Trophoblast cell (in vitro differentiated cells and primary cell): ENCODE measurements at places on chromosomes 2 and 18.

GRCh38 chr2:98608962-98609604 lies 694 bp downstream of the UNC50 start:
- peak; percentile 18 for DNase-seq

GRCh38 chr18:24934258-24934932 lies 417.6 kb downstream of the ZNF521 start:
- DNase-seq, result no peak

DNA sequence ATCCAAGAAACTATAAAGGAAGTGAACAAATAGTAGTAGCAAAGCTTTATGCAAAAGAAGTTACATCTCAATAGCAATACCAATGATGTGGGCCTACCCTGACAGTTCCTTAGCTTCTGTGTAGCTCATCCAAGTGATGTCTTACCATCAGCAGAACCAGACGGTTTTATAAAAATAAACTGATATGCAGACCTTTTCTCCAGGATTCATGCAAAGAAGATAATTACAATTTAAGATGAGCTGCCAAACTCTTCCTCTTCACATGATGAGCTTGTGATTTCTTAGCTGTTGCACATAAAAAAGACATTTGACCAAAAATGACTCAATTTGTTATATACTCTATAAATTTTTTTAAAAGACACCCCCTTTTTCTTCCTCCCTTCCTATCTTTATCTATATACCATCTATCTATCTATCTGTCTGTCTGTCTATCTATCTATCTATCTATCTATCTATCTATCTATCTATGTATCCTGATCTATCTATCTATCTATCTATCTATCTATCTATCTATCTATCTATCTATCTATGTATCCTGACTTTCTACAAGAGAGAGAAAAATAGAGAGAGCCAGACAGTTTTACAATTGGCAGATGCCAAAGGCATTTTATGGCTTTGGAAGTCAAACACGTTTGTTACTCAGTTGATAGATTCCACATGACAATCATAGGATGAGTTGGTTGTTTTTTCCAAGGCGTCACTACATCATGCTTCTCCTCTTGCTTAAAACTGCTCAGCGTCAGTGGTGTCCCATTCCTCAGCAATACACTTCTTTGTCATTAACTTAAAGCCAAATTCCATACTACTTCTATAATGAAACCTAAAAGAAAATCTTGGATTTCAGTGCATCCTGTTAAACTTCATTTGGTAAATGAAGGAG lies 65.9 kb upstream of the ACTR3 start:
- no peak for DNase-seq

GRCh38 chr2:69017835-69018234 lies 4.9 kb downstream of the ANTXR1 start:
- DNase-seq, result no peak

GRCh38 chr2:12709207-12709522 lies 7.6 kb upstream of the TRIB2 start:
- DNase-seq, result no peak

GRCh38 chr2:13006426-13006825 lies 289.7 kb downstream of the TRIB2 start:
- no peak for DNase-seq

- no peak for DNase-seq
Measured at GRCh38 chr2:236824836-236825235, 255.2 kb downstream of the ACKR3 start.

DNA sequence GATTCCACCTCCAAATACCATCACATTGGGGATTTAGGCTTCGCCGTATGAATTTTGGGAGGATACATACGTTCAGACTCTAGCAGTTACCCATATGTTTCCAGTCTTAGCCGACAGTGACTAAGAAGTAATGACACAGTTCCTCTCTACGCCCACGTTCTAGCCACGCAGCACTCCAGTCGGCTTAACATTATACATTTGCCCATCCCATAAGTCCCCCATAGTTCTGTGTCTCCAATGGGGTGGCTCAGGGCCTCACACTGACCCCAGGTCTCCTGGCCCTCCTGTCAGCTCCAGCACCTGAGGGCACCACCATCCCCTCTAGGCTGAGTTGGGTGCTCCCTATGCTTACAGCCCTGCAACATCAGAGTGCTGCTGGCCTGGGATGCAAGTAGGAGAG lies 18.4 kb upstream of the CNDP2 start:
- peak; percentile 8 for DNase-seq

DNA sequence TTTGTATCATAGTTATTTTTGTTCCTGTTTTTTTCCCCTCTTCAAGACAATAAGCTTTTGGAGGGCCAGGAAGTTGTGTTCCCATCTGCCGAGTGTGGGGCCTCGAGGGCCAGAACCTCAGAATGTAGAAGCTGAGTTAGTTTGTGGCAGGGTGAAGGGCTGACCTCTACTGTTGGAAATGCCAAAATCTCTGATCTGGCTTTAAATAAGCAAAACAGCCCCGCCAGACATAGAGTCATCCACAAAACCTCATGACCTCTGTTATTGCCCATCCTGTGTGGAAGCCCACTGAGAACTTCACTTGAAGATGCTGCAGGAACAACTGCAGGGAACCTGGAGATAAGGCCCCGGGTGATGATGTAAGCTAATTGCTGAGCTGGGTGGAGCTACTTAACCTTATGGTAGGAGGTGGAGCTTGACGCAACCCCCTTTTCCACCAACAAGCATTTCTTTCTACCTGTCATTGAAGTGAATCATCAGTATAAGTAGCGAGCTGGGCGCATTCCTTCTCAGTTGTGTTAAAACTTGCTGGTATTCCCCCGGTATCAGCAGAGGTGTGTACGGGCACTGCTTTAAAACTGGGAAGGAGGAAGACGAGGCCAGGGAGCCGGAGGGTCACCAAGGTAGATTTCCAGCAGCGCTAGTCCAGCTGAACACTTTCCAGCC lies 177.2 kb downstream of the NEDD4L start:
- DNase-seq, result peak; percentile 94

- DNase-seq, result no peak
Measured at GRCh38 chr2:104431701-104432121, 422.2 kb upstream of the POU3F3 start.

DNA sequence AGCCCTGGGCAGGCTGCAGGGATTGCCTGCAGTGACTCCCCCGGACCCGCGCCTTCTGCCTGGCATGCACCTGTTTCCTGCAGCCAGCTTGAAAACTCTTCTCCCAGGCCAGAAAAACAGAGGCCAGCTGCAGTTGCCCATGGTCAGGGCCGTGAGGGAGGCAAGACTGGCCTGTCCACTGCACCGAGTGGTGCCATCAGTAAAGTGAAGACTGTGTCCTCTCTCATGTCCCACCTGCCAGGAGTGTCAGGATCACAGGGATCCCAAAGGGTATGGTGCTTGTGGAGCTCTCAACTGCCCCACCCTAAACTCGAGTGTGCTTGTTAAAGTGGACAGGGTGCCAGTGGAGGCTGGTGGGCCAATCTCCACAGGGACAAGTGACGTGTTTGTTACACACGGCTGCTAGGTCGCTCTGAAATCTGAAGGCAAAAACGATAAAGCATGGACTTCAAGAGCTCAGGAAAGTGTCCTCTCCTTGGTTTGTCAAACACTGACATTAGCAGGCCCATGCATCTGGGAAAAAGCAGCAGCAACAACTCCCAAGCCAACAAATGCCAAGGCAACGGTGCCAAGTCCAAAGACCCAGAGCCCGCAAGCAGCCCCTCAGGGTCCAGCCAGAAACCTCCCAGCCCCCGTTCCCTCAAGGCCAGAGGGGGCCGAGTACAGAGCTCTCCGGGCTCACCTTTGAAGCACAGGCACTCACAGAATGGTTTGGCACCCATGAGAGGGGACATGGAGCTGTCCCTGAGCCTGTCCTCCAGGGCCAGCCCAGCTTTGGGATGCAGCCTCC lies 213.2 kb downstream of the HDAC4 start:
- no peak for DNase-seq

DNA sequence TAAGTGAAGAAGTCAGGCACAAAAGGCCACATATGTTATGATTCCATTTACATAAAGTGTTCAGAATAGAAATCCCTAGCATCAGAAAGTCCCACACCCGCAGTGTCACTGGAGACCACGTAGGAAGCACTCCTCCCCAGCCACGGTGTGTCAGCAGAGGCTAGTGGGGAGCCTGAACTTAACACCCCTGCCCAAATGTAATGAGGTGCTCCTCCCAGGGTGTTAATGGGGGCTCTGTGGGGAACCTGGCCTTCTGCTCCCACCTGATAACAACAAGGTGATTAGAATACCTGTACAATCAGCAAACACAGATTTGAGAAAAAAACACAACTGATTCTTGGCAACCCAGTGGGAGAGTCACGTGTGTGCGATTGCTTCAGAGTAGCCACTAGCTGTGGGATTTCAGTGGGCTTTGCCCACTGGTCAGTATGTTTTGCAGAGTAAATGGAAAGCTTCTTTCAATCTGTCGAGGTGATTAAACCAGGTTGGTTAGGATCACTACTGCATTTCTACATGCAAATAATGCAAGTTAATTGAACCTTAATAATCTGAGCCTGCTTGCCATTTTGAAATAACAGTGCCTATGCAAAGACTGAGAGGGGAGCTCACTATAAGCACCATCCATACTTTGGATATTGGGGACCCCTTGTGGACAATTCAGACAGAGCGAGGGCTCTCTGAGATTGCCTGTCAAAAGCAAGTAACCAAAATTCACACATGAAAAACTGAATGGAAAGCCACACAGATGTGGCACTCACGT lies 20.6 kb upstream of the ATRAID start:
- DNase-seq, result no peak
